ENCODE measurements at places on chromosomes 7 and 10.

DNA sequence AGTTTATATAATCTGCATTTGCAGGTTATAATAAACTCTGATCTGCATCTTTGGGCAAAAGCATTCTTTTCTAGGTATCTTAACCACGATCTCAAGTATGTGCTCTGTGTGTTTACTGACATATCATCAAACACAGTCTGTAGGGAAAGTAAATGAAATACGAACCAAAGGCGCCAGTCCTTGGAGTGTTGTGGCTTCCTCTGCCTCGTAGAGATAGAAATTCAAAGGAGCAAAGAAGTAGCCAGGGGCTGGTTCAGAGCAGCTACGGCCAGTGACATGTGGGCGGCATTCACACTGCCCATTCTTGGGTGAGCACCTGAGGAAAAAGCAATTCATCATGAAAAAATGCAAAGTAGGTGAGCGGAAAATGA is 38.7 kb downstream of the LAMB4 start:
- DNase-seq = no peak

GRCh38 chr10:50511492-50512213 is 112.1 kb downstream of the SGMS1 start:
- no peak for DNase-seq

GRCh38 chr10:30619966-30620365 is 9.6 kb downstream of the LYZL2 start:
- DNase-seq = no peak

- DNase-seq = no peak
These were observed 281.5 kb downstream of the CELF2 start for GRCh38 chr10:11299125-11299524.

GRCh38 chr7:68371985-68372384 is 1226.3 kb upstream of the AUTS2 start:
- DNase-seq = no peak

DNA sequence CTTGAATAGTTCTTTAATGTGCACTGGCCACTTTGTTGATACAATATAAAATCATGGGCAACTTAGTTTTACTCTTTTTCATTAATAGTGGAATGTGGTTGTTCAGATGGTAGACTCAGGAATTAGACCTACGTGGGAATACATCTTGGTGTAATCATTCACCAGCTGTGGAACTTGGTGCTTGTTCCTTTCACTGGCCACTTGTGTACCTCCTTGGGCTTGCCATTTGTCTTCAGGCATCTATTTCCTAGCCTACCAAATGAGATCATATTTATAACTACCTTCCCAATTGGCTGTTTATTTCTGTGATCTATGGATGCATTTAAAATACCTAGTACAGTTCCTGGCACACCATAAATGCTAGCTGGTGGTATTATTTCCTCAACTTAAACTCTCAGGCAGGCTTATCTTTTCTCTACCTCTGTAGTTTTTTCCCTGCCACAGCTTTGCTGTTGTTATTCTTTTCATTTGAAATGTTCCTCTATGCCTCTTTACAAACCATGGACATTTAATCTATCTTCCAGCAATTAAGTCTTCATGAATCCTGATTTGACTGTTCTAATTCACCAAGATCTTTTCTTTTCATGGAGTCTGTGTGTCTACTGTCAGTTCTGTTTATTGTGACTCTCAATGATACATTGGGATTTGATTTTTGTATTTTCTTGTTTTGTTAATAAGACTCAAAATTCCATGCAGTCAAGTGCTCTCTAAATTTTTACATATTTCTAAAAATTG is 113.0 kb downstream of the ADAM22 start:
- DNase-seq = no peak

DNA sequence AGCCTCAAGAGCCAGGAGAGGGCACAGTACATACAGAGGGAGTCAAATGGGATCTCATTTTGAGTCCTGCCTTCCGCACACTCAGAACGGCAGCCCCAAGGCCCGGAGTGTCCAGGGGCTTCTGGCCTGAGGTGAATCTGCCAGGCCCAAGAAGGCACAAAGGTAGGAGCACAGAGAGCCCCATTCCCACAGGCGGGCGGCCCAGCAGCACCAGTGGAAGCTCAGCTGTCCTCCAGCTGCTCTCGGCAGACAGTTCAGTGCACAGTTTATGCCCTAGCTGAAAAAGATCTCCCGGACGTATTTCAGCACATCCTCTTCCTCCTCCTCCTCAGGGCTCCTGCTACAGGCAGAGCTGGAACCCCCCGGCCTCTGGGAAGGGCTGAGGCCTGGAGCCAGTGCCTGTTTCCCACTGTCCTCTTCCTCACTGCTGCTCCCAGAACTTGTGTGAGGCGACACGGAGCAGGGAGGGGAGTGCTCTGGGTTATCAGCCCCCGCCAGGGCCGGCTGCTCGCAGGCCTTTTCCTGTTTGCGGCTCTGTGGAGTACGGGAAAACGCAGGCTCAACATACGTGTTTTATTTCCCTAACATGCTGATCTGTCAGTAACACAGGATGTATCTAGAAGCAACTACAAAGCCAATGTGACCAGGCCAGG is 4.0 kb downstream of the CYREN start:
- no peak for DNase-seq

DNA sequence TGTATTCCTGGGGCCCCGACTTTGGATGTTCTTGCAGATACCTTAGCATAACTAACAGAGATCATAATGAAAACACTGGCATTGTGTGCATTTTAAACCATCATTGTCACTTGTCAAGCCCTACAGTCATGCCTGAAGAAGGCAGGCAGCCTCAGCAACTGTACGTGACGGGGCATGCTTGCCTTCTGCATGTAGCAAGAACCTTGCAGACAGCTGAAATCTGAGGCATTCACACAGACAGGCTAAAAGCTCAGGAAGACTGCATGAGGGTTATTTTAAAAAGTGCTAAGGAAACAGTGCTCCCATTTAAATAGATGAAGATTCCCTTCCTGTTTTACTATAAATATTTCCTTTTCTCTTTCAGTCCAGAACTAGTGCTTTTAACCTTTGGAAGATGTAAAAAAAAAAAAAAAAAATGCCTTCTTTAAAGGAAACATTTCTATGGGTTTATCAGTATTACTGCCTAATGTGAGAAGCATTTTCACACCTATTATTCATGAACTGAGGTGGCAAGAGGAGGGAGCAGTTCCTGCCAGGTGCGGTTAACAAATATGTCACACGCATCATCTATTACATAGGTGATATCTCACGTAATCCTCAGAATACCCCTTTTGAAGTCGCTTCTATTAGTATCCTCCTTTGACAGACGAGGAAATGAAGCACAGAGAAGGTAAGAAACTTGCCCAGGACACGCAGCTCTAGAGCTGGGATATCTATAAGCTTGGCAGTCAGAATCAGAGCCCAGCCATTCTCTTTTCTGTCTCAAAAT is 88.1 kb downstream of the PRKCQ start:
- no peak for DNase-seq

GRCh38 chr7:620885-621284 is 101.2 kb upstream of the PDGFA start:
- DNase-seq = no peak

- DNase-seq = no peak
These were observed 134.7 kb upstream of the GALNT17 start for GRCh38 chr7:70997261-70997660.

DNA sequence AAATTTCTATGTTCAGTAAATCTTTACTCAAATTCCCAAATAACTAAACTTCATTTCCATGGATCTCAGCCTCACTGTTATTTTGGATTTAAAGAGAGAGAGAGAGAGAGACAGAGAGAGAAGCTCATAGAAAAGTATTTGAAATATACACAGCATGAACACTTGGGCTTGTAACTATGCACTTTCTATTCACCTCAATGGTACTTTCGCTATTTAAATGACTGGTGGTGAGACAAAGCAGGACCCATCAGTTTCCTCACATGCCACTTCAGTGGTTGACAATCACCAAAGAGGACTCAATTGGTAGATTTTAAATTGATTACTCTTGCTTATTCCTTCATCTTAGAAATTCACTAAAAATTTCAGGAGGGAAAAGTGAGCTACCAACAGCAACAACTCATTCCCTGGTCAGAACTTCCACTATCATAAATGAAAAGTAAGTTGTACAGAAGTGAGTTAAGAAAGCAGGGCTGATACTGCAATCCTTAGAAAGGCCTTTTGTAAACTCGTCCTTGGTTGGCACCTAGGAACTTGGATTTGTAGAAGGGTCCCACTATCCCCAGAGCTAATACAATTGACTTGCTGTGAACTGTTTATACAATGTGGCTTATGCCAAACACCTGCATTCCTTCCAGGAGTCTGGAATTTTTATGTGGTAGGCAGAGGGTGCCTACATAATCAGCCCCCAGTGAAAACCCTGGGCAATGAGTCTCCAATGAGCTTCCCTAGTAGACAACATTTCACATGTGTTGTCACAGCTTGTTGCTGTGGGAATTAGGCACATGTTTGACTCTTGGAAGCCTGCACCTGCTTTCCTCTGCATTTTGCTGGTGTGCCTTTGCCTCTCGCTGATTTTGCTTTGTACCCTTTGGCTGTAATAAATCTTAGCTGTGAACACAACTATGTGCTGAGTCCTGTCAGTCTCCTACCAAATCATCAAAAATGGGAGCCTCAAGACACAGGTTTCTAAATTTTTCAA is 10.8 kb downstream of the ERLIN1 start:
- DNase-seq = no peak

DNA sequence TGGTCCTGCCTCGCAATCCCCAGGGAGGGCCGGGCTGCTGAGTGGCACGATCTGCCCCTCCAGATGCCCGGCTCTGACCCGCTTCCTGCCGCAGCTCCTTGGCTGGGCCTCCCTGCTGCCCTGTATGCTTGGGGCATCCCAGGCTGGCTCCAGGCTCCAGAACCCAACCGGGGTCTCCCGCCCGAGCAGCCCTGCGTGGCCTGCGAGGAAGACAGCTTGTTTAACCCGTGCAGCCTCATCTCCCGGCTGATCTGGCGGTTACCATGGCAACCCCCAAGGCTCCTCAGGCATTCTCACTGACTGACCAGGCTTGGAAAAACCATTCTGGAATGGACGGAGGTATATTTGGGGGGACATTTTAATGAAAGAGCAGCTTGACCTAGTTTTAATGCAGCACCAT is 232.4 kb upstream of the MYO3A start:
- DNase-seq = no peak

GRCh38 chr7:158276414-158277218 is 311.0 kb downstream of the PTPRN2 start:
- no peak for DNase-seq

- DNase-seq = no peak
These were observed 5.9 kb downstream of the ADK start for GRCh38 chr10:74156919-74157289.
